Adrenal gland (tissue), 19 donors: ENCODE measurements at places on chromosomes 6 and 20. TPM values are rescaled to one million over a fixed set of nuclear protein-coding genes. Genes with fewer than 3 reads are reported as not detected.

The RIMS1 gene
- 2.0 TPM for polyA plus RNA-seq

The NOTCH4 gene
- polyA plus RNA-seq = 54.2 TPM

The OLIG3 gene
- not detected for polyA plus RNA-seq

The BFSP1 gene
- 1.9 TPM for polyA plus RNA-seq

The MYT1 gene
- 5.1 TPM for polyA plus RNA-seq
